ENCODE measurements at places on chromosomes 4 and X.

DNA sequence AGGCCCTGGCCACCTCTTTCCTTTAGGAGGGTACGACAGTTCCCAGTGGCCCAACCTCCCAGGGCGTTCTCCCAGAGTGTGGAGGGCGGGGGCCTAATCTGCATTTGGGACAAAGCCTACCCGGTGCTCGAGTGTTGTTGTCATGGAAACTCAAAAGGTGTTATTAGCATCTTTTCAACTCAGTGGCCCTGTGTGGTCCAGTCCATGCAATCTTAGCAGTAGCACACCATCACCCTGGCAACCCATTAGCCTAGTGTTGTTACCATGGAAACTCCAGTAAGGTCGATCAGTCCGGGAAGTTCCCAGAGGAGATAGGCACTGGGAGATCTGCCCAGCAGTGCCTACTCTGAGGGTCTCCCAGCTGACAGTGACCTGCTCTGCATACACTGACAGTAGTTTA is 20.2 kb downstream of the APLN start:
- no peak for DNase-seq

- DNase-seq, result no peak
Observed at GRCh38 chr4:33725861-33726260, 2518.5 kb downstream of the ARAP2 start.

DNA sequence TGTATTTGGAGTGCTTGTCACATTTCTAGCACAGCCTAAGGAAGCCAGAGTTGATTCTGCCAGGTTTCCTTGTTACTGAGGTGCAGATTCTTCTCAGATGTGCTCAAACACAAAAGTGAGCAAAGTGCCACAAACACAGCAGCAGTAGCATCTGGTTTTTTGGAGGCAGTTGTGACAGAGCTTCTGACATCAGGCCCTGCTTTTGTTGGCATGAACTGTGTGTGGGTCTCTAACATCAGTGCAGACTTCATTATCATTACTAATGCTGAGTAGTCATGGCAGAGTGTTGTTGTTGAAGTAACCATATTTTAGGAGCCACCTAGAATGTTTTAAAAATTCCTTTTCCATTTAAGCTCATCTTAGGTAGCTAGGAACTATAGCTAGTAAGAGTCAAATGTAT is 656.6 kb downstream of the ANKRD50 start:
- no peak for DNase-seq

DNA sequence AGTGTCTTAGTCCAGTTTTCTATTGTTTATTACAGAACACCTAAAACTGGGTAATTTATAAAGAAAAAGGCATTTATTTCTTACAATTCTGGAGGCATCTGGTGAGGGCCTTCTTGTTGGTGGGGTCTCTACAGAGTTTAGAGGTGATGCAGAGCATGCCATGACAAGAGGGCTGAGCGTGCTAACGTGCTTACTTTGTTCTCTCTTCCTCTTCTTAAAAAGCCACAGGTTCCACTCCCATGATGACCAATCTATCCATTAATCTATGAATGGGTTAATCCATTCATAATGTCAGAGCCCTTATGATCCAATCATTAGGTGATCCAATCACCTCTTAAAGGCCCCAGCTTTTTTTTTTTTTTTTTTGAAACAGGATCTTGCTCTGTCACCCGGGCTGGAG is 291.5 kb upstream of the GALNTL6 start:
- no peak for DNase-seq

- DNase-seq, result no peak
Observed at GRCh38 chr4:7647186-7647585, 212.5 kb upstream of the PSAPL1 start.

DNA sequence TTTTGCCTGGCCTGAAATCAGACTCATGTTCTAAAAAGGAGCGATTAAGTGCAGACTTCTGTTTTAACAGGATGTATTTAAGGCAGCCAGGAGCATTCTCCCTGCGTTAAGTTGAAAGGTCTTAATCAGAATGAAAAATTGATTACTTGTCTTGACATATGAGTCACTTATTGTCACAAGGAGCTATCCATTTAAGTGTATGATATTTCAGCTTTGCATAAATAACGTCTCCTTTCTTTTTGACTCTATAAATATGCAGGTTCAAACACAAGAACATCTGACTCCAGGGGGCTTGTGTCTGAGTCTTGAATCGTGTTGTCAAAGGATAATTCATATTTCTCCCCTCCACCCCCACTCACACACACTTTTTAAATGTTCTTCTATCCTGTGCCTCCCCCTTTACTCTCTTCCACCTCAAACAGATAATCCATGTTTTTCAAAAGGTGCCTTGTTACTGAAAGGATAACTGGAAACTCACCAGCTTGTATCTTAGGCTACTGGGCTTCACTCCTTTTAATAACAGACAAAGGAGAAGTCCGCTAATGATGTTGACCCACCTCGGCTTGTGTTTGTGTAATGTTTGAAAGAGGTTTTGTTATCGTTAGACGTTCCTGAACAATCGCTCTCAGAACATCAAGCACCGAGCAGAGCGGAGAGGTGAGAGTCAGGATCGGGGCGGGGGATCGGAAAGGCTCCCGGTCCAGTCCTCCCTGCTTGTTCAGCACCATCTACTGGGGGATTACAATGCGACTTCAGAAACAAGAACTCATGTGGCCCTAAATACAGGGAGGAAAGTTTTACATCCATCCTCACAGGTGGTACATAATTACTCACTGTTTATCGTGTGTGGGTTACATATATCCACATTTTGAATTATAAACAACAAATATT is 107.5 kb upstream of the RPL34 start:
- peak; percentile 15 for DNase-seq

DNA sequence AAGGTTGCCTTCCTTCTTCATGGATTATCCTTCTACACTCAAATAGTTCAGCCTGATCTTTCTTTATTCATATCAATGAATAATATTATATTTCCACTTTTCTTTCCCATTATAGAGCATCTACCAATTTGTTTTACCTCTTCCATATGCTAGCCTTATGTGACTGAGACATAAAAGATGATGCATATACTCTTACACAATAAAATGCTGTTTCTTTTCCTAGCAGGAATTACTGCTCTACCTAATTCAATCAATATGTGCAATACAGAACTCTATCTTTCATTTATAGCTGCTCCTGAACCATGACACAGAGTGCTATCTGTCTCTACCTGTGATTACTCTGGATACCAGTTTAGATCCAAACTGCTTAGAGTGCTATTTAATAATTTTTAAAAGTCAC is 2334.0 kb downstream of the PCDH7 start:
- DNase-seq, result no peak

- no peak for DNase-seq
Observed at GRCh38 chr4:7429601-7430078, 5.1 kb downstream of the PSAPL1 start.

DNA sequence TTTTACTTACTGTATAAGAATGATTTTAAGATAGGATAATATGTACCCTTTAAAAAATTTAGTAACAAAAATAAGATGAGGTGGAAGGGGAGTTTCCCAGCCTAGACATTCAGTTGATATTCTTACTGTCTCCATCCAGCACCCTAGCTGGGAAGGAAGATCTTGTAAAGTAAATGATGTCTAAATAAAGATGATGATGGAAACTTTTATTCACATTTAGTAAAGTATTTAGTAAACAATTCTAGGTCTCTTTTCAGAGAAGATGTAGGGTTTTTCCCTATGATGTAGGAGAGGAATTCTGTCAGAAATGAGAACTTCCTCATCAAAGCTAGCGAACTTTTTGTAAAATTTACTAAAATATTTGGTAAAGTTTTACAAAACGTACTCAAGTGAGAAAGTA is 136.8 kb downstream of the RAPGEF2 start:
- DNase-seq, result no peak

DNA sequence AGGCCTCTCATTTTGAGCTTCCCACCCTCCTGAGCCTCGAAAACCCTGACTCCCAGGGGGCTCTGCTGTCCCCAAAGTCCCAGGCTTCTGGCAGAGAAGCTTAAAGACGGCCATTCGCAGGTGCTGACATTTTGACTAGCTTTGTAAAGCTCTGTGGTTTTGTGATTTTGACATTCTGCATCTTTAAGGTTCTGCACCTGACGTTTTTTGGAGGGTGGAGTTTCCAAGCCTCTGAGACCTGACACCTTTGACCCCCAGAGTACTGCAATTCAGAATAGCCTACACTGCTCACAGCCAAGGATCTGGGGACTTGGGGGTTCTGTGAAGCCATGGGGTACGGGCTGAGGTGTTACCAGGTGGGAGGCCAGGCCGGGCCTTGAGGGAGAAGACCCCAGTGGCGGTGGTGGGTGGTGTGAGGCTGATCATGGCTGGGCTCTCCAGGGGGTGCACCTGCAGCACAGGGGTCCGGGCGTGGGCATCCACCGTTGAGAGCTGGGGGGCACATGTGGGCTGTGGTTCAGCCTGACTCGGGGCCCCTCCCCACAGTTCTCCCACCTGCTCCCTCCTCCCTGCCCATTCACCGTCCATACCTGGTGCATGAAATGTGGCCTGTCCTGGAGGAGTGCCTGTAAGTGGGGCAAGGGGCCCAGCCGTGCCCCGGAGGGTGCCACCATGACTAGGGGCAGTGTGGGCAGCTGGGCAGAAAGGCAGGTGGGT is 7.3 kb downstream of the FOXP3 start:
- DNase-seq, result no peak

DNA sequence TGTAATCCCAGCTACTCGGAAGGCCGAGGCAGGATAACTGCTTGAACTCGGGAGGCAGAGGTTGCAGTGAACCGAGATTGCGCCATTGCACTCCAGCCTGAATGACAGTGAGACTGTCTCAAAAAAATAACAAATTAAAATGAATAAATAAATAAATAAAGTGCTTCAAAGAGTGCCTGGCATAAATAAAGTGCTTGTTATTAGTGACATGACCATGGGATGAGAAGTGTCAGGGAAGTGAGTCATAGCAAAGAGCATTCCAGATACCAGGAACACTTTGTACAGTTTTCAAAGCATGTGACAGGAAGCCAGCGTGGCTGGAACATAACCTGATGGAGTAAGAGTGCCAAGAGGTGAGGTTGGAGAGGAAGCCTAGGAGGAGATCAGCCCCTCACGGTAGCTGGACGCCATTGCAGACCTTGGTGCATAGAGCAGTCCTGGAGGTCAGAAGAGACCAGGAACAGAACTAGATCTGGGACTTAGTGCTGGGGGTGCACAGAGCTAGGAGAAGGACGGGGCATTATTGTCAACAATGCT is 6.0 kb upstream of the WDR13 start:
- DNase-seq, result no peak

- DNase-seq, result no peak
Observed at GRCh38 chrX:131782646-131783045, 238.8 kb downstream of the OR13H1 start.

GRCh38 chr4:38149997-38150671 is 189.9 kb downstream of the PTTG2 start:
- DNase-seq, result no peak

GRCh38 chrX:134682081-134682480 is 23.8 kb upstream of the PLAC1 start:
- no peak for DNase-seq

DNA sequence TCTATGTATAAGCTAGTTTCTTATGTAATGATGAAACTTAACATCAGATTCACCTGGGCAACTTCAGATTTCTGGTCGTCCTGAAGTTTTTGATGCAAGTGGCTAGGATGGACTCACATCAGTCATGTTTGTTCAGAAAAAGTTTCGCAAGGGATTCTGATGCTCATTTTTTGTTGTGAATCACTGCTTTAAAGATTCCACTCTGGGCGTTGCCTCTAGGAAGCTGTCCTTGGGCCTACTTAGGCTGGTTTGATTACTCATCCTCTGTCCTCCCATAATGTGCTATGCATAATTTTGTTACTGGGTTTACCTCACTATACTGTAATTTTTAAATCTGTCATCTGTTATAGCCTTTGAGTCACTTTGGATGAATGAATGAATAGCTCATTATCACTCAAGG is 30.8 kb downstream of the HERC3 start:
- DNase-seq, result no peak

DNA sequence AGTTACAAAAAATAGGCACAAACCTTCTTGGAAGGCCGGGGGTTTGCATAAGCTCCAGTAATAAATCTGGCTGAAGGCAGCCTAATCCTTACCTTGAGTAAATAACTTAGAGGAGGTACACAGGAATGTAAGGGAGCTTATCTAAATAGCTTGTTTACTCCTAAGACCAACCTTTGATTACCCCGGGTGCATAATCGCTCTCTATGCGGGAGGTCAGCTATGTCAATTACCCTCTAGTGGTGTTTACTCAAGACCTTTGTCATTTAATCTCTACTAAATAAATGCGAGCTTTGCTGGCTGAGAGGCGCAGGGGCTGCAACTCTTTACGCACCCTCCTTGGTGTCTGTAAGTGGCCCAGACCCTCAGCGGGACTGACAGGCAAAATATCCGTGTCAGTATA is 50.2 kb upstream of the MAP9 start:
- no peak for DNase-seq
